Chondrocyte (in vitro differentiated cells): ENCODE measurements at places on chromosomes 2 and 18.

GRCh38 chr18:76318607-76319006 lies 176.4 kb downstream of the ZNF516 start:
- no peak for DNase-seq

DNA sequence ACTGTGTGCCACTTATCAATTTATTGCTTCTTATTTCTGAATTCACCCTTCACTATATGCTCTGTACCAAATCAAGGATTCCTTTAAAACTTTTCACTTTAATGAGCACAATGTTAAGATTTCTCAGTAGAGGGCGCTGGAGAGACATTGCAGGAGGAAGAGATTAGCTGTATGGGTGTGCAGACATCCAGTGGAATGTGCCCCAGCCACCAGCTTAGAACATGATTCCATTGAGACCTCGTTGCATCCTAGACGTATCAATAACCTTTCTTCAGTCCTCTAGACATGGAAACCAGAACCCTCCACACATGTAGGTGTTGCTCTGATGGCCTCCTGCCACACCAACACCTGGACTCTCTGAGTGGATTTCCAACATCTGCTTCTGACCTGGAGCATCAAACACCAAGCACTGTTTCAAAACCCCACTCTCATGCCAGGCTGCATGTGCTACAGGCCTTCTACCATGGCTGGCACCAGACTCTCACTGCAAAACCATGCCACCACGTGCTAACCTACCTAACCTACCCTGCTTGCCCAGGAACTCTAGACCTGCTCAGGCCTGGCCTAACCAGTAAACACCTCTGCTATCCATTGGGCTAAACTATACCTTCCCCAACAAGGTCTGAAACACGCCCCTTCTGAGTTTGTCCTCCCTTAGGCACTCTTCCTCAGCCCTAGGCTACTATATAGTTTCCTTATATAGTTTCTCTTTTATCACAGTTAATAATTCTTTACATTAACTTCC lies 633.2 kb upstream of the PKDCC start:
- DNase-seq: no peak

GRCh38 chr18:13913205-13913604 lies 2.1 kb downstream of the MC2R start:
- DNase-seq: no peak

DNA sequence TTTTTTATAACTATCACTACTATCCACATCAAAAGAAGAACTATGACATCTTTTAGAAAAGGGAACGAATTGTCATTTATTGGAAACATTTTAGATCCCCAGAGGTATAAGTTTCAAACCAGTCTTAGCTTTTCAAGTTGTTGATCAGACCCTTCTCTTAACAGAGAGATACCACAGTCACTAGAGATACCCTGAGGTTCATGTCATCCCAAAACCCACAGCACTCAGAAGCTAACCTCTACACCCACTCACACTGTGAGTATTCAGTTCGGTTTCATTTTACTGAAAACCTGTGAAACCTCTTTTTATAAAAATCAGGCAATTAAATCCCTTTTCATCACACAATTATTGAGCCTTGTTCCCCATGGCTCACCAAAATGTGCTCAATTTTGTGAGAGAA lies 156.2 kb downstream of the DTNA start:
- no peak for DNase-seq

- DNase-seq: no peak
Measured at GRCh38 chr18:7317804-7318231, 86.9 kb downstream of the LRRC30 start.

DNA sequence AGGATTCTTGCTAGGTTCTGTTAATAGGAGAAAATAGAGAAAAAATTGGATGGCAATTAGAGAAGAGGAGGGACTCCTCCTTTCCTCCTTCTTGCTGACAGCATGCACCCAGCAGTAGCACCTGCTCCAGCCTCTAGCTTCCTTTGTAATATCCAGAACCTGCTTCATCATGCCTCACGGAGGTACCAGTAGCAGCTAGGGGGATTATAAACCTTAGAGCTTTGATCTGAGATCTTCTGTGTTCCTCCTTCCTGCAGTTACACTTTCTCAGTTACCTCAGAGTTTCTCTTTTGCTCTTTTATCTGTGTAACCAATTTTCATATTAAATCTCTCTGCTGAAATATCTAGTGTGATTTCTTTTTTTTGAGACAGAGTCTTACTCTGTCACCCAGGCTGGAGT lies 16.6 kb downstream of the DPP4 start:
- no peak for DNase-seq
